ENCODE measurements at places on chromosomes 1 and 21.

DNA sequence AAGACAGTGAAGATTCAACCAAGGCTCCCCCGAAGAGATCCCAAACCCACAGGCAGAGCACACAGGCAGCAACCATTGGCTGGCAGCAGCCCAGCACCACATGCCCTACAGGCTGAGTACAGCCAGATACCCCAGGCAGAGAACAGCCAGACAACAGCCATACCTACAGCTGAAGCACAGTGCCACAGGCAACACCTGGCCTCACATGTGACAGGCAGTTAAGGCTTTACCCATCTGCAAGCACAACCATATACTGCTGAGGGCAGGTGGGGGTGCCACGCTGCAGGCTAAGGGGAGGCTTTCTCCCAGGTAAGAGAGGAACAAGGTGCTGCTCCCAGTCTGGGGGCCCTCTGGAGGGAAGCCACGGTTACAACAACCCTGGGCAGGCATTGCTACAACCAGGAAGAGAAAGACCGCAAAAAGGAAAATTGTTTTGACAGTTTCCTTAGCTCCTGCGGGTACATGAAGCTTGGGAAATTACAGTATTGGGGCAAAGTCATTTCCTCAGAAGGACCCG, 12.3 kb downstream of the CHIT1 start:
- no peak for DNase-seq

DNA sequence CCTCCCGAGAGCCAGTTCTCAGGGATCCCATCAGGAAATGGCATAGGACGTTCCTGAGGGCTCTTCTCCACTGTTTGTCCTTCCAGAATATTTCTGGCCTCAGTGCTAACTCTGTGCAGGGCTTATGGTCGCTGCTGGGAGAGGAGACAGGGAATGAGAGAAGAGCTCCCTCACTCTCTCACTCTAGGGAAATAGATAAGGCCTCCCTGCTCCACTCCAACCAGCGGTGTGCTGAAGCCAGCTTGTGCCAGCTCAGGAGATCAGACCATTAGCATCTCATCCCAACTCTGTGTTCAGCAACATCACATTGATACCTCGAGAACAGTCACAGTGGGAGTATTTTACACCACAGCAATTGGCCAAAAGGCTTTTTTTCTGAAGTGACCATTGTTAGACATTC, 49.2 kb upstream of the ZC3H12A start:
- DNase-seq = no peak

DNA sequence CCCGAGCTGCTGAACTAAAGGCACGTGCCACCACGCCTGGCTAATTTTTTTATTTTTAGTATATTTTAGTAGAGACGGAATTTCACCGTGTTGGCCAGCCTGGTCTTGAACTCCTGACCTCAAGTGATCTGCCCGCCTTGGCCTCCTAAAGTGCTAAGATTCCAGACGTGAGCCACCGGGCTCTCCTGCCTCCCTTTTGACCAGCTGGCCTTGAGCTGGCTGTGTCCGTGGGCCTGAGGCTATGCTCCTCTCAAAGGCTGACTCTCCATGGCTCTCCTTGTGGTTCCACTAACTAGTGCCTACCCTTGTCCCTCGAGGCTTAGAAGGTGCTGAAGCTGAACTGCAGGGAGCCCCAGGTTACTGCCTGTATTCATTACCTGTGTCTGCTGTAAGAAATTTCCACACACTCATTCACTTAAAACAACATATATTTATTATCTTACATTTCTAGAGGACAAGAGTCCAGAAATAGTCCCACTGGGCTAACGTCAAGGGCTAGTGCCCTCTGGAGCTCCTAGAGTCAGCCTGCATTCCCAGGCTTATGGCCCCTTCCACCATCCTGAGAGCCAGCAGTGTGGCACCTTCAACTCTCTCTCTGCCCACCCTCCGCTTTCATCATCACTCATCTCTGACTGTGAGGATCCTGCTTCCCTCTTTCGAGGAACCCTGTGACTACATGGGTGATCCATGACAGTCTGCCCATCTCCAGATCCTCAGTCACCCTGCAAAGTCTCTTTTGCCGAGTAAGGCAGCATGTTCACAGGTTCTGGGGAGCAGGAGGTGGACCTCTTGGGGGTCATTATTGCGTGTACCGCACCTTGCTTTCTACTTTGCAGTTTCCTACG, 34.9 kb downstream of the ETS2 start:
- DNase-seq = no peak

GRCh38 chr1:3481836-3482375, 27.4 kb downstream of the ARHGEF16 start:
- no peak for DNase-seq
